ENCODE measurements at places on chromosomes 1 and 21. TPM values are rescaled to one million over a fixed set of nuclear protein-coding genes. Genes with fewer than 3 reads are reported as not detected.

LCE1A gene
- total RNA-seq = not detected

DNA sequence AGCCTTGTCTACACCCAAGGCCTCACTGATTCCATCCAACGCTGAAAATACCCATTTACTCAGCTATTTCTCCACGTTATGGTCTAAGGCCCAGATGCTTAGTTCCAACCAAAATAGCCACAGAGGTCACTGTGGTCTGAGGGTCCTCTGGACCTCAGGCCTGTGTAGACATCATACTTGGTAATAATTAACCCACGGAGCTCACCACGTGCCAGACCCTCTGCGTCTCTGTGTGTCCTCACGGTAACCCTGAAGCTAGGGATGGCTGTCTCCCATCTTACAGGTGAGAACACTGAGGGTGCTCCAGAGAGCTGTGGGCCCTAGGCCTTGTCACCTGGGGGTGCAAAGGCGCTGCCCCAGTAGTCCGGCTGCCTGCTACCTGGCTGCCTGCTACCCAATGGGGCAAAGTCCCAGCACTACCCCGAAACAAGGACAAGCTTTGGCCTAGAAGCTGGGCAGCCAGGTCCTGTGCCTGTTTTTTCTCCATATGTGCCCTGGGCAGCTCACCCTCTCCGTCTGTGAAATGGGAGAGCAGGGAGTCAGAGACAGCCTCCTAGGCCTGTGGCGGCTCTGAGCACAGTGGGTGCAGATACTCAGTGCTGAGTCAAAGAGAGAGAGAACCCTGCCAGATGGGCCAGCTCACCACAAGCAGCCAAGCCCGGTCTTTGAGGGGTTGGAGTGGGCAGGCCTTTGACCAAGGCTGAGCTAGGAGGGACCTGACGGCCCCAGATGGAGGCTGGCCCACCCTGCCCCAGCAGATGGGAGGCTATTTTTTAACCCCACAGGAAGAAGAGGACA lies 17.0 kb upstream of the RUNX3 start:
- H3K36me3 ChIP-seq = no peaks in the 10 kb centered on the region
- no peaks in the 10 kb centered on the region for H3K27me3 ChIP-seq
- peaks cover 30% of the 10 kb centered on the region for H3K4me1 ChIP-seq
- DNase-seq = peak; percentile 76
- no peak overlapping the region for H3K4me3 ChIP-seq
- no peak overlapping the region for H3K27ac ChIP-seq

DNA sequence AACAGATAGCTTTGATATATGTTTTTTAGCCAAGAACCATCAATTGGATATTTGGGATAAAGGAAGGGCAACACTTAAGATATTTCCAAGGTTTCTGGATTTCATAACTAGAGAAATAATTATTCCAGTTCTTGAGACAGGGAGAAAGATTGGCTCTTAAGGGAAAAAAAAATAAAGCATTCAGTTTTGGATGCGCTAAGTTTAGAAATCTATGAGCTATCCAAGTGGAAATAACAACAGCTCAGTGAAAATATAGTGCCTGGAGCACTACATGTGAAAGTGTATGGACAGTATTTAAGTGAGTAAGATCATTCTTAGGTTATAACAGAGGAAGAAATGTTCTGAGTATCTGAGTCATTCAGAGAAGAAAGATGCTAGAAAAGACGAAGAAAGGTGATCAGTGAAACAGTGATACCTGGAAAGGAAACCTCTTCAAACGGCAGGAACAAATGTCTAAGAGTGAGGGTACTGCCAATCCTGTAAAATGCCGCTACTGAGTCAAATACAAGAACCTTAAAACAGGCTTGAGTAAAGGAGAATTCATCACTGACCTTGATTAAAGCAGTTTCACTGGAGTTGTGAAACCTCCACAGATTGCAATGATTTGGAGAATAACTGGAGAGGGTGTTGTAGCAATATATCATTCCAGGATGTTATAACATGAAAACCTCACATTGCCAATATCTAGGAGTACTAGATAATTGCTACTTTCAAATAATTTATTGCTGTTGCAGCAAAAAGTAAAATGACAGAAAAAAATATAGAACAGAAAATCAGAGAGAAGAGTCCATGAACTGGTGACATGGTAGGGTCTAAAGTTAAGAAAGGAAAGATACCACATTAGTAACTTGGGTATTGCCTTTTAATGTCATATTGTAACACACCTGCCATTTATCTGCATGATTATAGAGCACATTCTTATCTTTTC lies 482.1 kb upstream of the RGS18 start:
- no peak overlapping the region for H3K27ac ChIP-seq
- no peaks in the 10 kb centered on the region for H3K27me3 ChIP-seq
- H3K4me1 ChIP-seq = peaks cover 5% of the 10 kb centered on the region
- no peak for DNase-seq
- no peaks in the 10 kb centered on the region for H3K36me3 ChIP-seq

GRCh38 chr1:54564312-54565112 lies 16.5 kb downstream of the ACOT11 start:
- H3K4me3 ChIP-seq = no peak overlapping the region
- no peaks in the 10 kb centered on the region for H3K4me1 ChIP-seq
- DNase-seq = no peak
- no peaks in the 10 kb centered on the region for H3K27me3 ChIP-seq

- peak overlapping the region; percentile 63 for H3K27ac ChIP-seq
- no peak overlapping the region for H3K4me3 ChIP-seq
- peaks cover 9% of the 10 kb centered on the region for H3K4me1 ChIP-seq
- peak; percentile 68 for DNase-seq
- H3K27me3 ChIP-seq = peaks cover 6% of the 10 kb centered on the region
Observed at GRCh38 chr21:43362321-43362791, 64.6 kb downstream of the SIK1 start.

DNA sequence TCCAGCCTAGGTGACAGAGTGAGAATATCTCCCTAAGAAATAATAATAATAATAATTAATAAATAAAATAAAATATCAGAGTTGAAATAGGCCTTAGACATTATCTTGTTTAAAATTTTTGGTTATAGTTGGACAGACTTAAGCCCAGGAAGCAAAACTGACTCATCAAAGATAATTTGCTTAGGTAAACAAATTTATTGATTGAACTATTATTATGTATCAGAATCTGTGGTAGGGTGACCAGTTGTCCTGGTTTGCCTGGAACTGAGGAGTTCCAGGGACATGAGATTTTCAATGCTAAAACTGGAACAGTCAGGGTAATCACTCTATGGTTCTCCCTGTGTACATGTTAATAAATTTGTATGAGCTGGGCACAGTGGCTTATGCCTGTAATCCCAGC lies 47.8 kb upstream of the RNF11 start:
- no peaks in the 10 kb centered on the region for H3K4me1 ChIP-seq
- H3K27ac ChIP-seq = no peak overlapping the region
- no peak for DNase-seq

AMPD1 gene
- total RNA-seq = not detected

AGTRAP gene
- 38.7 TPM for total RNA-seq

DNA sequence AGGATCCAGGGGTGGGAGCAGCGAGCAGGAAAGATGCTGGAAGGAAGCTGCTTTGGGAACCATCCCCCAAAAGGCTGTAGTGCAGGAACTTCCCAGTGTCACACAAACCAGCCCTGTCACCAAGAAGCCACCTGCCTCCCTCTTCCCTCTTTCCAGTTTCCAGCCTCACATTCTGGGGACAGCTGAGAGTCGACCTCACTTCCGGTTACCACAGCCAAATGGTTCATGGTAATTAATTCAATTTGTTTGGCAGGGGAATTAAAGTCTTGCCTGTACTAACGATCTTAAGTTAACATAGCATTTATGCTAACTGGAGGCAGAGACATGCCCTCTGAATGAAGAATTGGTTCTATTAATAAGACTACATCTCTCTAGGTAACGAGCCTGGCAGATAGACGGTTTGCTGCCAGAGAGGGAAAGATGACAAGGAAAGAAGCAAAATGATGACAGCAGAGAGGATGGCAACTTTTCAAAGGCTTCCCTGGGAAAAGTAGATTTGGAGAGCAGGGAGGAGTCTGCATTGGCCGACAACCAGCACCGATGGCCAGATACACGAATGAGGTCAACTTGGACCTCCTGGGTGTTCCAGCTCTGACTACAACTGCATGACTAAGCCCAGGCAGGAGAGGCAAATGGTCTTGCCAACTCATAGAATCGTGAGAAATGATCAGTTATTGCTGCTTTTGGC lies 64.1 kb downstream of the TMCO4 start:
- H3K27ac ChIP-seq = peak overlapping the region; percentile 79
- peak; percentile 98 for DNase-seq
- peaks cover 22% of the 10 kb centered on the region for H3K4me1 ChIP-seq
- H3K4me3 ChIP-seq = peak overlapping the region; percentile 7
- H3K36me3 ChIP-seq = no peaks in the 10 kb centered on the region

GRCh38 chr1:52142220-52143183 lies 613 bp downstream of the ZFYVE9 start:
- H3K27me3 ChIP-seq = no peaks in the 10 kb centered on the region
- no peaks in the 10 kb centered on the region for H3K36me3 ChIP-seq
- peaks cover 5% of the 10 kb centered on the region for H3K4me1 ChIP-seq
- peak overlapping the region; percentile 92 for H3K4me3 ChIP-seq
- DNase-seq = peak; percentile 43
- H3K27ac ChIP-seq = peak overlapping the region; percentile 84

DNA sequence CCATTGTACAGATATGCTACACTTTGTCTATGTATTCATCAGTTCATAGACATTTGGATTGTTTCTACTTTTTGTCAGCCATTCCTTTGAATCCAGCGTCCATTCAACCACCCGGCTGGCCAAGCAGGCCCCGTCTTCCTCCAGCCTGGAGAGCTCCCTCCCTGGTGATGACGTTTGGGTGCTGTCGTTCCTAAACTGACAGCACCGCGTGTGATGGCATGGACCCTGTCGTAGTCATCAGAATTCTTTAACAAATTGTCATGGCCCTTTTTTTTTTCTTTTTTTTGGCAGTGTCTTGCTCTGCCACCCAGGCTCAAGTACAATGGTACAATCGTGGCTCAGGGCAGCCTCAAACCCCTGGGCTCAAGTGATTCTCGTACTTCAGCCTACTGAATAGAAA lies 138.6 kb upstream of the ERRFI1 start:
- H3K36me3 ChIP-seq = no peaks in the 10 kb centered on the region
- no peak overlapping the region for H3K27ac ChIP-seq
- no peak overlapping the region for H3K4me3 ChIP-seq

- H3K27me3 ChIP-seq = peaks cover 7% of the 10 kb centered on the region
- H3K36me3 ChIP-seq = no peaks in the 10 kb centered on the region
- H3K4me1 ChIP-seq = no peaks in the 10 kb centered on the region
- H3K4me3 ChIP-seq = no peak overlapping the region
Observed at GRCh38 chr1:232897949-232898465, 52.4 kb upstream of the NTPCR start.

DNA sequence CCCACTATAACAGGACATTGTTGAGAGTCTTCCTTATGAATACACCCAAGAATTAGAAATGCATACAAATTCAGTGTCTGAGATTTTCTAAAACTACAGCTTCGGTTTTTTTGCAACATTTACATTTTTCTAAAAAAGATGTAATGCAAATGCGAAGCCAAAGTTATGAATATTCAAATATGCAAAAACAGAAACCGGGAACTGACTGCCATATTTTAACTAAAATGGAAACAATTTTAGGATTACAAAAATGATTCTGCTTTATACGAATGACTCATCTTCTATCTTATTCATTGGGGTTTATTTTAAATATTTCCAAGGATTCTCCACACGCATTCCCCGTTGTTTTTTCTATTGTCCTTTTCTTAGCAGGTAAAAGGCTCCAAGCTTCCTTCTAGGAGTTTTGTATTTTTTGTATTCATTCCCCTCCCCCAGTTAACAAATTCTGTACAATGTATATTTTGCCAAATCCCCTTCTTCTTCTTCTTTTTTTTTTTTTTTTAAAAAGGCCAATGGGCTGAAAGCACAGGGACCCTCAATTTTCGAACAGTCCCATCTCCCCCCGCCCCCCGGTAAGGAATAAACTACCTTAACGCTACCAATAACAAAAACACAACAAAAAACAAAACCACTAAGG lies 1.0 kb downstream of the ARPC5 start:
- H3K27ac ChIP-seq = peak overlapping the region; percentile 90
- H3K4me1 ChIP-seq = peaks cover 22% of the 10 kb centered on the region
- H3K27me3 ChIP-seq = no peaks in the 10 kb centered on the region

GRCh38 chr1:246527402-246528088 lies 20.5 kb upstream of the SMYD3 start:
- no peak for DNase-seq
- H3K27ac ChIP-seq = no peak overlapping the region
- no peaks in the 10 kb centered on the region for H3K36me3 ChIP-seq
- no peak overlapping the region for H3K4me3 ChIP-seq
- no peaks in the 10 kb centered on the region for H3K27me3 ChIP-seq

DNA sequence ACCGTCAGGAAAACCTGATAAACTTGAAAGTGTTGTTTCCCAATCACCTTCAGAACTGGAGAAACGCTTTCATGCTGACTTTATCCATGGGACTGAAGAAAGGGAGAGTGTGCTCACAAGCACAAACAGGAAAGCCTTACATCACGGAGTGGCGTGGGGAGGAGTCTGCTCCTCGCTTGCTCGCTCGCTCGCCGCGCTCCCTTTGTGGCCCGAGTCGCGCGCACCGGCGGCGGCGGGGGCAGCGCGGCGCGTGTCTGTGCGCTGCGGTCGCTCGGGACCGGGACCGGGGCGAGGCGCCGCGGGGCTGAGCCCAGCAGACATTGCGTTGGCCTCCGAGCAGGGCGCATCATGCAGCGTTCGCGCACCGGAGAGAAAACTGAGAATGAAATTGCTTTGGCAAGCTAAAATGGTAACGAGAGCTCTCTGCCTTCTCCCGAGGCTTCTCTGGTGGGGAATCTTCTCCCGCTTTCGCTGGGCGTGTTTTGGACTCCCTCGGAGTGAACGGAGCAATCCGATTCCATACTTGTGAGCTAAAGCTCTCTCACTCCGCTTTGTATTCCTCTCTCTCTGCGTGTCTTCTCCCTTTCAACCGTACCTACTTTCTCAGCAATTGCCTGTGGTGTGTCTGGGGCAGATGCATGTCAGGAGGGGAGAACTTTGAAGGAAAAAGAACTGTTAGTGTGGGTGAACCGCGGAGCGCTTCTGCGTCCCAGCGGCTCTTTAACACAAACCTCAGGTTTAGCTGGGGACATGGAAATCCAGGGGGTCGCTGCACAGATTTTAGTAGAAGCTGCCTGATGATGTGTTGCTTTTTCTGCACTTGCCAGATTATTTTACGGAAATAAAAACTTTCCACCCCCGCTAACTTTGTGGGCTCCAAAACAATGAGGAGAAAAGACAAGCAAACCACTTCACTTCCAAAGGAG lies at the start of gene RGL1:
Gene RGL1 (plus strand): TSS at position 205 of the 926 bp plus-strand sequence. CDS start 178 bp downstream, at position 383.
- no peaks in the 10 kb centered on the region for H3K27me3 ChIP-seq
- H3K4me3 ChIP-seq = peak within 1 kb of the TSS; percentile 93
- peaks cover 30% of the 10 kb centered on the region for H3K4me1 ChIP-seq
- H3K27ac ChIP-seq = peak within 1 kb of the TSS; percentile 46

DNA sequence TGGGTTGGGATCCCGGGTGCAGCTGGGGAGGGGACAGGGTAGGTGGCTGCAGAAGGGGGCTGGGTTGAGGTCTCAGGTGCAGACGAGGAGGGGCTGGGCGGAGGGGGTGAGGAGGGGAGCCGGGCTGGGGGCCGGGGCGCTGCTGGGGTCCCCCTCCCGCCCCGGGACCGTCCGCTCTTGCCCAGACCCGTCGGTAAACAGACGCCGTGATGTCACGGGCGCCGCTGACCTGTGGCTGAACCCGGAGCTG lies 22.3 kb downstream of the DHRS3 start:
- peaks cover 2% of the 10 kb centered on the region for H3K36me3 ChIP-seq
- peak overlapping the region; percentile 65 for H3K27ac ChIP-seq
- H3K4me1 ChIP-seq = peaks cover 37% of the 10 kb centered on the region
- no peak for DNase-seq
- H3K4me3 ChIP-seq = peak overlapping the region; percentile 38
- no peaks in the 10 kb centered on the region for H3K27me3 ChIP-seq

CRYBG2 gene
- 1.8 TPM for total RNA-seq

Data from astrocyte (in vitro differentiated cells and primary cell).